ENCODE measurements at places on chromosomes 3 and 15.

DNA sequence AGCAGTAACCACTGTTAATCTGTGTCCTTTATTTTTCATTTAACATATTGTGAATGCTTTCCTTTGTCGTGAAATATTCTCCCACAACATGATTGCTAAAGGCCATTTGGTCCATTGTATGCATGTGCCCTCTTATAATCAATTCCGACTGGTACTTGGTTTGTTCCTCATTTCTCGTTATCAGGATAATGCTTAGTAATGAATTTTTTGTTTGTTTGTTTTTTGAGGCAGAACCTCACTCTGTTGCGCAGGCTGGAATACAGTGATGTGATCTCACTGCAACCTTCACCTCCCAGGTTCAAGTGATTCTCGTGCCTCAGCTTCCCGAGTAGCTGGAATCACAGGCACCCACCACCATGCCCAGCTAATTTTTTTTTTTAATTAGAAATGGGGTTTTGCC lies 22.0 kb downstream of the SPATA12 start:
- DNase-seq: no peak

GRCh38 chr3:39917065-39917773 lies 107.8 kb downstream of the MYRIP start:
- DNase-seq: no peak

DNA sequence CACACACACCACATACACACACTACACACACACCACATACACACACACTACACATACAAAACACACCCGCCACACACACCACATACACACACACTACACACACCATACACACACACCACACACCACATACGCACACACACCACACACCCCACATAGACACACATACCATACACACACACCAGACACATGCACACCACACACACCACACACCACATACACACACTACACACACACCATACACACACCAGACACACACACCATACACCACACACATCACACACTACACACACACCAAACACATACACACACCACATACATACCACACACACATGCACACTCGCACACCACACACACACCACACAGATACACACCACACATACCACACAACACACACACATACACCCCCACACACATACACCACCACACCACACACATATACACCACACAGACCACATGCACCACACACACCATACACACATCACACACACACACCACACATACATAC lies 26.3 kb downstream of the CPN2 start:
- DNase-seq: no peak

DNA sequence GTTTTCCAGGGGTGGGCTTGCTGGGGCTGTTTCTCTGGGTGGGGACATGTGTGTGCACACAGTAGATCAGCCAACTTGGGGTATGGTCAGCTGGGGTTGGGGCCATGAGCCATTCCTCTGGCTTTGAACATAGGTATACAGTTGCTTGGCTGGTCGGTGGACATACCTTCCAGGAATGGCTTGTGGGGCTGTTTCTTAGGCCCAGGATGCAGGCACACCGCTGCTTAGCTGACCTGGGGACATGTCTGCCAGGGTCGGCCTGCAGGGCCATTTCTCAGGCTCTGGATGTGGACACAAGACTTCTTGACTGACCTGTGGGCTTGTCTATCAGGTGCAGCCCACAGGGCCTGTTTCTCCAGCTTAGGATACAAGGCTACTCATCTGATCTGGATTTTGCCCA lies 130.6 kb downstream of the DOCK3 start:
- DNase-seq: no peak

DNA sequence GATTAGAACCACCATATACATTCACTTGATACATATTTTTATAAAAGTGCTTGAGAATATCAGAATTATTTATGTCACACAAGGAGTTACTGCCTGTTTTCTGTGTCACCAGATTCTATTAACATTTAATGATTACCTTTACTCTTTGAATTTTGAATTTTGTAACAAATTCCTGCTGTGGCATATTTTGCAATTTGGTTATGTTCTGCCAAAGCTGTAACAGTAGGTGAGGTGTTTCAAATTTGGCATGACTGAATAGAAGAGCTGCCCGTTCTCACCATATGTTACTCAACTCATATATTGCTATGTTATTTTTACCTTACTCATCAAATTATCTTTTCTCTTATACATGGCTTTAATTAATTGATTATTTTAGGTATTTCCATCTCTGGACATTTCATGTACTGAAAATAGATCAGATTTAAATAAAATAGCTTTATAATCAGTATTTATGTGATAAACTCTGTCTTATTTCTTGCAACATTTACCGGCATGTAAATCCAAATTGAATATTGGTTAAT lies 18.9 kb downstream of the PML start:
- DNase-seq: no peak

DNA sequence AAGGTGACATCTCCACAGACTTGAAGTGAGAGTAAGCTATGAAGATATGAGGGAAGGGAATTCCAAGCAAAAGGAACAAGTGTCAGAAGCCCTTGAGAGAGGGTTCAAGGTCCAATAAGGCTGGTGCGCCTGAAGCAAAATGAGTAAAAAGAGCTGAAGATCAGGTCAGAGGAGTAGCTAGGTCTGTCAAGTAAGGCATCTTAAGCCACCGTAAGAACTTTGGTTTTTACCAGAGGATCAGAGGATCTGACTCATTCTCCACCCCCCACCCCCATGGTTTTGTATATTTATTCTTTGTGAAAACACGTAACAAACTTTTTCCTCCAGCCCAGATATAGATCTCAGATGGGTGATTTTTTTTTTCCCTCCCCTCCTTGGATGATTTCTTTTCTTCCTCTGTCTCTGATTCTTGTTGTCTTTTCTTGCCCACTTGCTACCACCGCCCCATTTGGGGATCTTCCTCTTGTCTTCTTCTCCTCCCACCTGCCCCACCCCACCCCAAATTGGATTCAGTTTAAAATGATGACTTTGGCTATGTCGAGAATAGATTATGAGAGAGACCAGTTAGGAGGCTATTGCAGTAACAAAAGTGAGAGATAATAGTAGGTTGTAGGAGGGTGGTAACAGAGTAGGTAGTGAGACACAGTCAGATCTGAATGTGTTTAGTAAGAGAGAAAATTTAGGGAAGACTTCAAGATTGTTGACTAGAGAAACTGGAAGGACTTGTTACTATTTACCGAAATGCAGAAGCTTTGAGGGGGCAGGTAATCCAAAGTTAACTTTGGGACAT lies 6.1 kb downstream of the TRMT10C start:
- DNase-seq: no peak

DNA sequence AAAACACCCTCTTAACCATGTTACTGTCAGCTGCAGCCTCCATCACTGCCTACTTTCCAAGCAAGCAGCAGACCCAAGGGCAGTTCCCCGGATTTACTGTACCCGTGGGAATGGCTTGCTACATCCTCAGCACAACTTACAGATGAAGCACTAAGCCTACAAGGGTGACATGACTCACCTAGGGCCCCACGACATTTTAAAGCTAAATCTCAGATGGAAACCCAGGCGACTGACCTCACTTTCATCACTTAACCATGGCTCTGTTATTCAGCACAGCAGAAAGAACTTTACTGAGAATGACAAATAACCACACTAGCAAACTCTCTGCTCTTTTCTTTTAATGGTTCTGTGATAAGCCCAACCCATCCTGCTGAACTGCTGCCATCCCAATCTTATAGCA lies 65.6 kb downstream of the SUMF1 start:
- DNase-seq: no peak

DNA sequence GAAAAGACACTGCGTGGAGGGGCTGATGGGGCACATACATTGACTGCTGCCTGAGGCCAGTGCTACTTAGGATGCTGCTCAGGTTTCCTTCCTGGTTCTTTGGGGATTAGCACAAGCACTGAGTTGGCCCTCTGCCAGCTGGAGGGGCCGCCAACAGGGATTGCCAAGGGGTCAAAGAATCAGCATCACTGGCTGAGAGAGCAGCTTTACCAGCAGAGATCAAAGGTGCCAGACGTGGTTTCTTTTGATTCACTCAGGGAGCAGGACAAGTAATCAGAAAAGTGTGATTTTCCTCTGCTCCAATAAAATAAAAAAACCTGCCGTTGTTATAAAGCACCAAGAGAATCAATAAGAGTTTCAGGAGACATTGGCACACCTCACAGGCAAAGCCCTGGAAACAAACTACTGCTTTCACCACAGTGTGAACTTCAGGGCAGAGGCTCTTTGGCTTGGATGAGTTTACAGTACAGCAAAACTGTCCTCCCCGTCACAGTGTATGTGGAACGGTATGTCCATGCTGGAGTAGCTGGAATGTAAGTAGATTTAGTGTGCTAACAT lies 45.8 kb upstream of the FSIP1 start:
- no peak for DNase-seq

DNA sequence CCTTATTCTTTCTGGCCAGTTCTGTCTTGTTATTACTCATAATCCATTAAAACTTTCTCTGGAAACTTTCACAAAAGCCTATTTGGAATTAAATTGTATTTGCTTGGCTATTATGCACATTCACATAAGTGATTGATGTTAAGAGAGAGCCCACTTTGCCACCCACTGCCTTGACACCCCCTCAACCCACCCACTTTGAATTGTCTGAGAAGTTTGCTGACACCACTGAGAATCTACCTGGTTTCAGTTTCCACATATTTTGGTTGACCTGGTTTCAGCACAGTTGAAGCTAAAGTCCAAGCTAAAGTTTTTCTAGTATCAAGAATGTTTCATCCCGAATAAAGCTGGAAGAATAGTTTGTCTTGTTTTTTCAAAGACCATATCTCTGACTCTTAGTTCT lies 70.9 kb downstream of the ARMC8 start:
- DNase-seq: no peak

- DNase-seq: no peak
Measured at GRCh38 chr3:178022599-178022998, 513.6 kb upstream of the KCNMB2 start.
